ENCODE measurements at places on chromosomes 6 and 20. TPM values are rescaled to one million over a fixed set of nuclear protein-coding genes. Genes with fewer than 3 reads are reported as not detected.

DNA sequence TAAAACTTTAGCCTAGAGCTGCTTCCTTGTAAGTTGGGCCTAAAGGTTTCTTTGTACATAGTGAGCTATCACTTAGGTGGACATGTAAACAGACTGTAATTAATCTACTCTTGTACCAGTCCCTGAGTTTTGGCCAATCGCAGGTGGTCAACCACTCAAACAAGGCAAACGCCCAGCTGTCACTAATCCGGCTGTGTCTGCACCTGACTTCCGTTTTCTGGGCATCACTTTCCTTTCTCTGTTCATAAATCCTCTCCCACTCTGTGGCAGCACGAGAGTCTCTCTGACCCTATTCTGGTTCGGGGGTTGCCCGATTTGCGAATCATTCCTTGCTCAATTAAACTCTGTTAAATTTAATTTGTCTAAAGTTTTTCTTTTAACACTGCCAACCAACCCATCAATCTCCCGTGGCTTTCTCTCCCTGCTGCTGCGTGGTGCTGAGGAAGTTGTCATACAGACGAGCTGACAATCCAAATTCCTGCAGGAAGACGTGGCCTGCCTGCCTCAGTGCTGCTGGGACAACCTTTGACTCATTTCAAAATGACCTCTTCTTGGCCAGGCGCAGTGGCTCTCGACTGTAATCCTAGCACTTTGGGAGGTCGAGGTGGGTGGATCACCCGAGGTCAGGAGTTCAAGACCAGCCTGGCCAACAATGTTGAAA lies 206.3 kb downstream of the QKI start:
- H3K4me1 ChIP-seq: no peaks in the 10 kb centered on the region
- H3K27me3 ChIP-seq: no peaks in the 10 kb centered on the region
- H3K27ac ChIP-seq: no peak overlapping the region
- H3K36me3 ChIP-seq: no peaks in the 10 kb centered on the region
- no peak overlapping the region for H3K4me3 ChIP-seq
- DNase-seq: no peak

GRCh38 chr6:28354688-28355554 lies 5.2 kb downstream of the ZKSCAN3 start:
- H3K27ac ChIP-seq: peak overlapping the region; percentile 67
- H3K4me3 ChIP-seq: no peak overlapping the region
- peaks cover 35% of the 10 kb centered on the region for H3K4me1 ChIP-seq
- no peak for DNase-seq

- no peaks in the 10 kb centered on the region for H3K27me3 ChIP-seq
- H3K4me1 ChIP-seq: no peaks in the 10 kb centered on the region
- DNase-seq: no peak
- no peak overlapping the region for H3K4me3 ChIP-seq
These were observed 81.6 kb downstream of the DTD1 start for GRCh38 chr20:18669241-18670019.

DNA sequence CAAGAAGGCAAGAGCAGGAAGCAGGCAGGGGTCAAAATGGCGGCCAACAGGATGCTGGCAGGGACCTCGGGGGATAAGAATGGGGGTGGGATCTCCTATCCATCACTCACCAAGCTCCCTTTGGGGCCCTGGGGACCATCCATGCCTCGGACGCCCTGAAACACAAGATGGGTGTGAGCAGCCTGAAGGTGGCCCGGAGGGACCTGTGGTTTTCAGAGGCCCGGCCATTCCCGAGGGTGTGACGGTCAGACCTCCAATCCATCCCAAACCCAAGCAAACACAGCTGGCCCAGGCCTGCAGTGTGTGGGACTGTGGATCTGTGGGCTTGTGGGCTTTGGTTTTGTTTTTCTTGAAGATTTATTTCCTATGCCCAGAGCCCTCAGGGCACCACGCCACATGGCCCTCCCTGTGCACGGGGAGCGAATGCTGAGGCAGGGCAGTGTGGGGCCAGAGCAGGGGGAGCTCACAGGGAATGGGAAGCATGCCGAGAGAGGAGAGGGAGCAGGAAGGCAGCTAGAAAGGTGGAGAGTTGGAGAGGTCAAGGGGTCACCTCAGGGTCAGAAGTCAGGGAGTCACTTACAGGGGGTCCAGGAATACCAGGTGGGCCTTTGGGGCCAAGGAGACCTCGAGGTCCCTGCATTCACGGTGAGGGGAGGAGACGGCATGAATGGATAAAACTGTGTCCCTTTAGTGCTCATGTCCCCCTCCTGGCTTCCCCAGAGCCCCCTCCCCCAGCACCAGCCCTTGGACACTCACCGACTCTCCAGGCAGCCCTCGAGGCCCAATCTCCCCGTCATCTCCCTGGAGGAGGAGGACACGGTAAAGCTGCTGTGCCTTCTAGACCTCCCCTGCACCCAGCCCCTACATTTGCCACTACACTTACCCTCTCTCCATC lies 14.5 kb downstream of the COL11A2 start:
- H3K4me1 ChIP-seq: no peaks in the 10 kb centered on the region
- H3K36me3 ChIP-seq: no peaks in the 10 kb centered on the region
- no peak for DNase-seq
- H3K27me3 ChIP-seq: peaks cover 2% of the 10 kb centered on the region

DNA sequence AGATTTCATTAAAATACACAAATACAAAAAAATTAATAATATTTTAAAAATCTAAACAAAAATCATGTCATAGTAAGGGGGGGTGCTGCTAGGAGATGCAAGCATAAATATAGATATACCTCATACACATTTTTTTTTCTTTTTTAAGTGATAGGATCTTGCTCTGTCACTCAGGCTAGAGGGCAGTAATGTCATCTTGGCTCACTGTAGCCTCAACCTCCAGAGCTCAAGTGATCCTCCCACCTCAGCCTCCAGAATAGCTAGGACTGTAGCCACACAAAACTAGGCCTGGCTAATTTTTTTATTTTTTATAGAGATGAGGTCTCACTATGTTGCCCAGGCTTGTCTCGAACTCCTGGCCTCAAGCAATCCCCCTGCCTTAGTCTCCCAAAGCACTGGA lies 90.8 kb downstream of the HACE1 start:
- no peaks in the 10 kb centered on the region for H3K4me1 ChIP-seq
- H3K4me3 ChIP-seq: no peak overlapping the region
- DNase-seq: no peak
- no peak overlapping the region for H3K27ac ChIP-seq
- no peaks in the 10 kb centered on the region for H3K27me3 ChIP-seq
- H3K36me3 ChIP-seq: no peaks in the 10 kb centered on the region

- H3K27me3 ChIP-seq: peaks cover 19% of the 10 kb centered on the region
- no peaks in the 10 kb centered on the region for H3K36me3 ChIP-seq
- H3K4me1 ChIP-seq: no peaks in the 10 kb centered on the region
- no peak overlapping the region for H3K27ac ChIP-seq
- DNase-seq: no peak
These were observed 103.4 kb upstream of the MLN start for GRCh38 chr6:33907227-33907626.

GRCh38 chr20:90651-91050 lies 3.2 kb downstream of the DEFB125 start:
- H3K36me3 ChIP-seq: no peaks in the 10 kb centered on the region
- H3K4me3 ChIP-seq: no peak overlapping the region
- H3K27me3 ChIP-seq: no peaks in the 10 kb centered on the region
- H3K4me1 ChIP-seq: peaks cover 3% of the 10 kb centered on the region

- no peak for DNase-seq
- peaks cover 25% of the 10 kb centered on the region for H3K36me3 ChIP-seq
These were observed 3.1 kb downstream of the PXDC1 start for GRCh38 chr6:3748208-3749066.

DNA sequence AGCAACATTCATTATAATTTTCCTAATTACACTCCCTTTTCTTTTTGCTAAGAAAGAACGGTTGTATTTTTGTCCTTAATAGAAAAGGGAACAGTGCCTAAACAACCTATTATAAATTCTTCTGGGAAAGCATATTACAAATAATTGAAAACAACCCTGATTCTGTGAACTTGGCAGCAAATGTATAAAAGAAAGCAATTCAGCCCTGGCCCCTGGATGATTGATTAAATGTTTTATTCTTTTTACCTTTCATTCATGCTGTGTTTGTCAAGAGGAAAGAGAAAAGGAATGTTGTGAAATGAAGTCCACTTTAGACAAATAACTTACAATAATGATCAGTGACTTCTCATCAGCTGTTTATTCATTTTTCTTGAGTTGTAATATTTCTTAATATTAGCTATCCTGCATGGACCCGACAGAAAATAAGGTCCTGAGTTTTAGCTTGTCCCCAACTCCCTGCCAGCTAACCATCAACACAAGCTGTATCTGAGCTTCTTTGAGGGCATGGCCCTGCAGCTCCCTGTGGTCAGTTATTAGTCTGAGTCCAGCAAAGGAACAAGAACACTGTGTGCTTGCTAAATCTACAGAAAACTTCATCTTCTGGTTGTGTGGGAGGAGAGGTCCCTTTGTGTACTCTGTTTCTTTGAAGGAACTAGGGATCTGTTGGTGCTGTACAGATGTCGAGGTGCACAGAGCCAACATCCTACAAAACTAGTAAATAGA lies 248.2 kb downstream of the LAMA2 start:
- H3K4me1 ChIP-seq: no peaks in the 10 kb centered on the region
- H3K27ac ChIP-seq: no peak overlapping the region
- no peaks in the 10 kb centered on the region for H3K36me3 ChIP-seq
- no peaks in the 10 kb centered on the region for H3K27me3 ChIP-seq
- no peak overlapping the region for H3K4me3 ChIP-seq

GRCh38 chr6:89974834-89975233 lies 80.6 kb downstream of the GJA10 start:
- no peak for DNase-seq
- H3K4me1 ChIP-seq: peaks cover 3% of the 10 kb centered on the region
- H3K27me3 ChIP-seq: no peaks in the 10 kb centered on the region

DNA sequence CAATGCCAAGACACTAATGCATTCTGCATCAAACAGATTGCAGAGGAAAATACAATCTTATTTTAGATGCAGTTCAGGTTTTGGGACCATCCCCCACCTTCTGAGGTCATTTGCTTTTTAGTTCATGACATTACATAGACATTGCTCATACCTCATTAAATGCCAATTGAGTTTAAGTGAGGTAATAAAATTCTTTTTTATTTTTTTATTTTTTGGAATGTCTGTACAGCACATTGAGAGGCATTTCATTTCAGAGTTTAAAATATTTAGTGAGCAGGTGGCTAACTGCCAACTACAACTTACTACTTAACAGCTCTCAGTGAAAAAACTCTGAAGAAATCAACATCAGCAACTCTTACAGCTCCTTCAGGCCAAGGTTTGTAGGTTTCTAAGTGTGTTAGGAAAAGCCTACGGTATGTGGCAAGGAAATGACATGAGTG lies 482.2 kb upstream of the RNF217 start:
- H3K4me3 ChIP-seq: no peak overlapping the region
- H3K4me1 ChIP-seq: no peaks in the 10 kb centered on the region
- H3K36me3 ChIP-seq: no peaks in the 10 kb centered on the region

DNA sequence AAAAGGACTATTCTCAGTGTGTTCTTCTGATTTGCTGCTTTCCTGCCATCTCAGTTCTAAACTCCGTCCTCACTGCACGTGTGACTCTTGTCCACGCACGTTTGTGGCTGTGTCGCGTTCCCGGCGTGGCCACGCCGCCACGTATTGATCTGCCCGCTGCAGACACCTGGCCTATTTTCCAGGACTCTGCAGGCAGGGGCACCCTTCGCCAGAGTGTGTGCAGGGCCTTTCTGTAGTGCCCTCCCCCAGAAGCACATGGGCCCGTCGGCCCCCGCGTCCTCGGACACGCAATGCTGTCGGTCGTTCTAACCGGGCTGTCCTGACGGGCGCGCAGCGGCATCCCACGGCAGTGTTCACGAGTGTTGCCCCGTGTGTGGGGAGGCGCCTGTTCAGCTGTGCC lies 87.6 kb downstream of the YTHDF1 start:
- no peak overlapping the region for H3K4me3 ChIP-seq
- no peak overlapping the region for H3K27ac ChIP-seq

DNA sequence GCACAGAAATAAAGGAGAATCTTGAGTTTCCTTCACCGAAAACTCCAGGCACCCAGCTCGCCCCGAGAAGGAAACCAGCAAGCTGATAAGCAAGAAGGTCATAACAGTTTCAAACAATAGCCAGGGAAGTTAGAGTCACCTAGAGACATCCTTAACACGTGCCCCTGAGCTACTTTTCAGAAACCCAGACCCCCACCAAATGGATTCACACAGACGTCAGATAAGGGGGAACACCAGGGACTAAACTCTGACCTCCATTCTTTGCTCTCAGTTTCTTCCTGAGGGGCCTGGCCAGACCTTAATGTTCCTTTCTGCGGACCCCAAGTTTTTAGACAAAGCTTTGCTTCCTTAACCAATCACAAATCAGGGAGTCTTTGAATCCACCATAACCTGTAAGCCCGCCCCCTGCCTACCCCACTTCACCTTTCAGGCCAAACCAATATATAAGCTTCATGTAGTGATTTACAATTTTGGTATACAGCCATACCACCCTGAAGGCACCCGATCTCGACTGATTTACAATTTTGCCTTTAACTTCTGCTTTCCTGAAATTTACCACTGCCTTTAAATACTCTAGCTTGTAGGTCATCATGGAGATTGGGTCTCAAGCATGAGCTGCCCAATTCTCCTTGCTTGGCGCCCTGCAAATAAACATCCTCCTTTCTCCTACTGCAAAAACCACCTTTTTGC lies 11.7 kb downstream of the SOD2 start:
- no peak overlapping the region for H3K4me3 ChIP-seq
- no peaks in the 10 kb centered on the region for H3K27me3 ChIP-seq
- H3K36me3 ChIP-seq: peaks cover 7% of the 10 kb centered on the region
- peaks cover 5% of the 10 kb centered on the region for H3K4me1 ChIP-seq
- H3K27ac ChIP-seq: no peak overlapping the region
- no peak for DNase-seq

GRCh38 chr6:166296035-166296883 lies 11.9 kb downstream of the PRR18 start:
- no peak overlapping the region for H3K4me3 ChIP-seq
- no peak overlapping the region for H3K27ac ChIP-seq
- no peak for DNase-seq
- no peaks in the 10 kb centered on the region for H3K36me3 ChIP-seq

The TBXT gene
- not detected for polyA plus RNA-seq

The LAMA4 gene
- 0.12 TPM for polyA plus RNA-seq

The SEC23B gene
- polyA plus RNA-seq: 102 TPM
